ENCODE measurements at places on chromosomes 3 and 15. TPM values are rescaled to one million over a fixed set of nuclear protein-coding genes. Genes with fewer than 3 reads are reported as not detected.

Gene ASTE1
- polyA plus RNA-seq = 6.5 TPM

Gene GP5
- 0.27 TPM for polyA plus RNA-seq

Gene TGM4
- not detected for polyA plus RNA-seq

Gene BCL6
- 4.8 TPM for polyA plus RNA-seq

Gene AP2M1
- polyA plus RNA-seq = 283 TPM
